ENCODE measurements at places on chromosomes 16 and 17.
A peak's percentile ranks its signal among the peaks of the same experiment; 100 is the strongest.

- H3K27ac ChIP-seq: no peak overlapping the region
- H3K36me3 ChIP-seq: no peaks in the 10 kb centered on the region
- no peaks in the 10 kb centered on the region for H3K27me3 ChIP-seq
- H3K4me3 ChIP-seq: no peak overlapping the region
Measured at GRCh38 chr16:76265434-76266045, 11.7 kb upstream of the CNTNAP4 start.

- peaks cover 100% of the 10 kb centered on the region for H3K36me3 ChIP-seq
- DNase-seq: no peak
- H3K4me1 ChIP-seq: no peaks in the 10 kb centered on the region
- H3K27me3 ChIP-seq: no peaks in the 10 kb centered on the region
Measured at GRCh38 chr17:17176341-17176740, 29.8 kb downstream of the PLD6 start.

DNA sequence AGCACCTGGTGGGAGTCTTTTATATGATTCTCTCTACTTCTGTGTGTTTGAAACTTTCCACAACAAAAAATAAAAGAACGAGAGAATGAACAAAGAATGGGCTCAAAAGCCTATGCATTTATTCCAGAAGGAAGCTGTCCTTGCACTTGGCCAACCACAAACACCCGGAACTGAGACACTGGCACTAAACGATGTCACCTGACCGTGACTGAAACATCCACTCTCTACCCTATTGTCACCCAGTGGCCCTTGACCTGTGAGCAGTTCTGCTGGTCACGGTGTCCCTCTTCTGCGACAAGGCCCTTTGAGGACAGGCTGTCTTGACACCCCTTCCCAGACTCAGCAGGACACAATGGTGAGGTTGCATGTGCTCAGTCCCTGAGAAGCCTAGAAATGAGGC is 56.6 kb downstream of the TEKT5 start:
- DNase-seq: no peak
- H3K4me1 ChIP-seq: no peaks in the 10 kb centered on the region
- H3K27me3 ChIP-seq: no peaks in the 10 kb centered on the region
- H3K4me3 ChIP-seq: no peak overlapping the region

DNA sequence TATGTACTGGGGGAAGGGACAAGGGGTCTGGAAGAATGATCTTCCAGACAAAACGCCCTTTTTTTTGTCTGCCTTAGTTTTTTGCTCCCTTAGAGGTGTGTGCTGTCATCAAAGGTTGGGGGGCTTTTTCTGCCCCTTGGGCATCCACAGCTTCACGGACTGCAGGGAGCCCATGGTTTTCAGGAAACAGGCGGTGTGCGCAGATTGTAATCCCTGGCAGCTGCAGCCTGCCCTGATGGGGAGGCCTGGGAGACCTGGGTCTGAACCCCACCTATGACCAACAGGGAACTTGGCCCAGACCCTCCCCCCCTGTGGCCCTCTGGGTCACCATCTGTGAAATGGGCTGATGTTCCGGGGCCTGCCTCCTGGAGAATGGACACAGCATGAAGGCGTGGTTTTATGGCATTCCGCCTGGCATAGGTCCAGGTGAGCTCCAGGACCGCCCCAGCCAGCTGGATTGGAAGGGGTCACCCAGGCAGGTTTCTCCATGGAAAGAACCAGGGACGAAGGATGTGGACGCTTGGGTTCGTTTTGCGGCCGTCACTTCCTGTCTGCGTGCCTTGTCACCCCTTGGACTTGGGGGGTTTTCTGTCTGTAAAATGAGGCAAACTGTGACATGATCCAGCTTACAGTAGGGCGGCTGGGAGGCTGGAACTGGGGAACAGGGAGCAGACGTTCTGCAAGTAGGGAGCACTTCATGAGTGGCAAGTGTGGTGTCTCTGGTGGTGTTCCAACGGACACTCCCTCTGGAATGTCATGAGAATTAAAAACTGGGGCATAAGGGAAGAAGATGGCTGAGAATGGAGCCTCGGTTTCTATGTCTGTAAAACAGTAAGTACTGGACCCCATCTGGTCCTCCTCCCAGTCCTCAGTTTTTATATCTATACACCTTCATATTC is 1.5 kb downstream of the CPNE2 start:
- H3K4me1 ChIP-seq: no peaks in the 10 kb centered on the region
- H3K27me3 ChIP-seq: no peaks in the 10 kb centered on the region
- peak overlapping the region; percentile 79 for H3K4me3 ChIP-seq
- no peak overlapping the region for H3K27ac ChIP-seq
- DNase-seq: no peak
- H3K36me3 ChIP-seq: no peaks in the 10 kb centered on the region

GRCh38 chr17:75762513-75763268 is 2.3 kb downstream of the GALK1 start:
- no peak for DNase-seq
- H3K4me1 ChIP-seq: no peaks in the 10 kb centered on the region
- H3K4me3 ChIP-seq: no peak overlapping the region
- H3K27me3 ChIP-seq: no peaks in the 10 kb centered on the region
- H3K27ac ChIP-seq: no peak overlapping the region
- H3K36me3 ChIP-seq: no peaks in the 10 kb centered on the region

- H3K4me1 ChIP-seq: no peaks in the 10 kb centered on the region
- no peak for DNase-seq
- H3K27ac ChIP-seq: no peak overlapping the region
- H3K4me3 ChIP-seq: no peak overlapping the region
- H3K27me3 ChIP-seq: no peaks in the 10 kb centered on the region
- H3K36me3 ChIP-seq: peaks cover 69% of the 10 kb centered on the region
Measured at GRCh38 chr16:1499756-1500464, 6.8 kb downstream of the TELO2 start.

GRCh38 chr17:48335858-48336500 is 94.0 kb downstream of the SKAP1 start:
- H3K4me1 ChIP-seq: no peaks in the 10 kb centered on the region
- no peak overlapping the region for H3K4me3 ChIP-seq
- DNase-seq: no peak
- H3K36me3 ChIP-seq: no peaks in the 10 kb centered on the region

- H3K36me3 ChIP-seq: no peaks in the 10 kb centered on the region
- H3K4me3 ChIP-seq: no peak overlapping the region
- no peak for DNase-seq
- H3K27me3 ChIP-seq: no peaks in the 10 kb centered on the region
- H3K27ac ChIP-seq: no peak overlapping the region
- H3K4me1 ChIP-seq: peaks cover 15% of the 10 kb centered on the region
Measured at GRCh38 chr17:73318836-73319235, 7.0 kb upstream of the CDC42EP4 start.

GRCh38 chr16:14202697-14203096 is 131.6 kb downstream of the MRTFB start:
- peak overlapping the region; percentile 2 for H3K27ac ChIP-seq
- H3K27me3 ChIP-seq: no peaks in the 10 kb centered on the region
- H3K36me3 ChIP-seq: no peaks in the 10 kb centered on the region
- peaks cover 9% of the 10 kb centered on the region for H3K4me1 ChIP-seq
- H3K4me3 ChIP-seq: no peak overlapping the region
- no peak for DNase-seq

DNA sequence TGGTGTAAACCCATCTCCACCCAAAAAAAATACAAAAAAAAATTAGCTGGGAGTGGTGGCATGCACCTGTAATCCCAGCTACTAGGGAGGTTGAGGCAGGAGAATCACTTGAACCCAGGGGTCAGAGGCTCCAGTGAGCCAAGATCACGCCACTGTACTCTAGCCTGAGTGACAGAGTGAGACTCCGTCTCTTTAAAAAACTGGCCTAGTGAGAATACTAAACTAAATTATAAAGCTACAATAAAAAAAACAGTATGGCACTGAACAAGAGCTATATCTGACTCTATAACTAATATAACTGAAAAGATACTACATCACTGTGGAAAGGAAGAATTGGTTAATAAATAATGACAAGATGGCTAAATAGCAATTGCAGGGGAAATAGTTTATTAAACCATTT is 6.4 kb downstream of the SMURF2 start:
- H3K27me3 ChIP-seq: no peaks in the 10 kb centered on the region
- H3K27ac ChIP-seq: no peak overlapping the region
- no peaks in the 10 kb centered on the region for H3K36me3 ChIP-seq
